ENCODE measurements at places on chromosomes 3 and 15.

- DNase-seq: no peak
These were observed 21.0 kb downstream of the ZNF385D start for GRCh38 chr3:21729888-21730459.

- no peak for DNase-seq
These were observed 564.6 kb downstream of the MFSD1 start for GRCh38 chr3:159366476-159366875.

DNA sequence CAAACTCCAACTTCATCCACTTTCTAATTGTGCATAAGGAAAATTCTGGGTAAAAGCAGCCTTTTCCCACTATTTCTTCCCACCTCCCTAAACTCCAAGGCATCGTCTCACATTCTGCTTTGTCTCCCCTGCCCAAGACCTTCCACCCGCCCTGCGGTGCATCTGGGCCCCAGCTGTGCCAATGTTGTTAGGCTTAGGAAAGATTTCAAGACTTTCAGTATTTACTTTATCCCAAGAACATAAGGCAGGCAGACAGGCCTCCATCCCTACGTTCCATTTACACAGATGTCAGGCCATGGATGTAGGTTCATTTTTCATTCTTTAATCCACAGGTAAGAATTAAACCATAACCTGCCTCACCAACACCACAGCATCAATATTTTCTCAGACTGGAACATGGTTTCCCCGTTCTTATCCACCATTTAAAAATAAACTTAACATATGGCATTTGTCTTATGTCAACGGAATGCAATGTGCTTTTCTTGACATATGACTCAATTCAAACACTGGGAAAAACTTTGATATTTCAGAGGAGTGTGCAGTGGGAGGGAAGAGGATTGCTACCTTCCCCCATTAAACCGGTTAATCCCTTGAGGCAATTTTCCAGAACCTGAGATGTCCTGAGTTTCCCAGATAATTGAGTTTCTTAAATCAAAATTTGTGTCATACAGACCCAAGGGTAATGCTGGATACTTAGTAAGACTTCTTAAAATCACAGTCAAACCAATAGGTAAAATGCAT is 238.0 kb upstream of the LRIG1 start:
- no peak for DNase-seq

DNA sequence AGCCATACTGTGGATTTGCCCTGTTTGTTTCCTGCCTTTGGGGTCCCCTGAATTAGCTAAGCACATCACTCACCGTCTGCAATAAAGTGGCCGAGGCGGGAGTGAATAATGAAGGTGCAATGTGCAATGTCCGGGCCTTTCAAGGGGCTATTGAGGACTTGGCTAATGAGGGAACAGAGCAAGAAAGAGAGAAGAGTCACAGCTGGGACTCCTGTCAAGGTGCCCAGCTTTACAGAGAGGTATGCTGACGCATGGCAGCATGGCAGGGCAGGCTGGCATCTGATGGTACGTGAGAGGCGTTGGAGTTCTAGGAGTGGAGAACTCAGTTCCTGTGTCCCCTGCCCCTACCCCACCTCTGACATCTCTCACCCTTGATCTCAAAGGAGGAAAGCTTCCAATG is 13.8 kb upstream of the ATP2B2 start:
- no peak for DNase-seq

- no peak for DNase-seq
These were observed 27.0 kb downstream of the PLS1 start for GRCh38 chr3:142623194-142623593.

DNA sequence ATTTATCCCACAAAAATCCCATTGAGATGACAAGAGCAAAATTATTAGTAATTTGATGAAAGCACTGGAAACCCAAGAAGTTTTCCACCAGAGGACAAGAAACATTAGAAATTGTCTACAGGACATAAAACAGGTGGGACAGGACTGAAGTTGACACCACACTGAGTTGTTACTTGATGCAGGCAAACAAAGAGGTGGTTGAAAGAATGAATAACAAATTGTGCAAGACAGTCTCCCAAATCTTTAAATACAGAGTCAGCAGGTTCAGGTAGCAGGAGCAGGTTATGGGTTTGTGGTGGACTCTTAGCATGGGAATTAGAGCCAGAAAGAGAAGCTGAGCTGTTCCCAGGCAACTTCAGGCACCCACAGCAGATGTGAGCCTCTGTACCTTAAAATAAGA is 30.3 kb upstream of the ARRDC4 start:
- no peak for DNase-seq

DNA sequence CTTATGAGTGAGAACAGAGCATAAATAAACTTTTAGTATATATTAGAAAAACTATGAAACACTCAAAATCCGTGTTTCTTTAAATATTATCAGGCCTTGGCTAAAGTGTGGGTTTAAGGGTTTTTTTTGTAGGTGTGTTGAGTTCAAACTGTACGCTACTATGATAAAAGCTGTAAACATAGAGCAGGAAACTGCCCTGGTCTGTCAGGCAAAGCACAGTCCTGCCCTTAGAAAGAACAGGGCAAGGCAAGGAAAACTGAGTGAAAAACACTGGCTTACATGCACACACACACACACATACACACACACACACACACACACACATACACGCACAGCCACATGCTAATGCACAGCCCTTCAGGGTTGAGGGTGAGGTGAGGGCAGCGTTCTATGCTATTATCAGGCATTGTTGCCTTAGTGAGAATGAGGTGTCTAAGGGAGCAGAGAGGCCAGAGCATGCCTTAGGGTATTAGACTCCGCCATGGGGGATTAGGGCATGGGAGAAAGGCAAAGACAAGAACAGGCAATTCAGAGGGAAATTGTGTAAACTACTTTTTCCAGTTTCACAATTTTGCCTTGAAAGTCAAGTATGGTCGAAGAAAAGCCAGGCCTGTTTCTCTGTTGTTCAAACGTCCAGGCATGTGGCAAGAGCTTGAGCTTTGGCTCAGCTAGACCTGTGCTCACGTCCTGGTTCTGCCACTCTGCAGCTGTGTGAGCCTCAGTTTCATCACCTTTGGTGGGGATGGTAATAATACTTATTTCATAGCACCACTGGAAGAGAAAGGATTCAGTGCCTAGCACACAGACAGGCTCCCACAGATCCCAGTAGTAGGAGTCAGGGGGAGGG is 36.3 kb upstream of the TPM1 start:
- DNase-seq: no peak

GRCh38 chr3:157129803-157130466 is 30.0 kb downstream of the CCNL1 start:
- no peak for DNase-seq

DNA sequence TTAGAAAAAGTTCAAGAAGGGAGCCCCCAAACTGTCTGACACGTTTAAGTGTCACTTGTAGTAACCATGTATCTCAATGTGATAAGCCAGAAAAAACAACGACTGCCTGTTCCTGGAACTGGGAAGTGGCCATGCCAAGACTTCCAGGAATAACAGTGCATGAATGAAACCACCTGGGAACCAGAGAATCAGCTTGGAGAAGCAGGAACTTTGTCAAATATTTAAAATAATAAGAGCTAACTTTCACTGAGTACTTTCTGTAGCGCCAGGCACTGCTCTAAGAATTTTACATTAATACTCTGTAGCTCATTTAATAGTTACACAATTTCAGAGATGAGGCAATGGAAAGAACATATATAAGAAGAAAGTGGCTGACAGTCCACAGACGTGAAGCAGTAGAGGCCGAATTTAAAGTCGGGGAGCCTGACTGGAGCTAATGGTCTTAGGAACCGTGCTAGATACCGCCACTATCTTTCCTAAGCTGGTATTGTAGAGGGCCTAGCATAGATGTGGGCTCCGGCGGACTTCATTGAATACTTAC is 876 bp downstream of the PLSCR1 start:
- no peak for DNase-seq

DNA sequence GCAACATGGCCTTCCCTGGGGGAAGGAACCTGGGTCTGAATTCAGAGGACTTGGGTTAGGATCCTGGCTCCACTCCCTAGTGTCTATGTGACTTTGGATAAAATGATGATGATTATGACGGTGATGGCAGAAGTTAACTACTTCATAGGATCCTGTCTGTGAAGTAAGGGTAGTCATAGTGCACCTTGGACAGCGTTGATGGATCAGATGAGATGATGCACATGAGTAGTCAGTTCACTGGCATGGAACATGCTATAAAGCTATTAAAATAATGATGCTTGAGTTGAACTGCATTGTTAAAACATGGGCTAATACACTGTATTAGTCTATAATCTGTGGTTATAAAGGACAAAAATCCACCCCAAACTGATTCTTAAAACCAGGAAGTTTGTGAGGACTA is 62.0 kb downstream of the EEFSEC start:
- DNase-seq: no peak

DNA sequence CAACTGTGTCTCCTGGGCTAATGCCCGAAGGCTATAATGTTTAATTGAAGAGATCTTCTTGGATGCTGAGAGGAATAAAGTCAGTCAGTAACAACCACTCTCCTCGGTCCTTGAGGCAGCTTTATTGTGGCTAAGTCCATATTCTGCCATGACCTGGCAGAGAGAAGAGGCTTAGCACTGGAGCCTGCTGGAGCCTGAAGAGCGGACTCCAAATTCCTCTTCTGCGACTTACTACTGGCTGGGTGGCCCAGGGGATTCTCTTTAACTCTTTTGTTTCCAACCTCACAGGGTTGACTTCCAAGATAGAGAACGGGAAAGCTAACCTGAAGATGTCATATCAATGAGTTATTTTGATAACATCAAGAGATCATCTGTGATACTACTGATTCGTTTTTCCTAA is 71.1 kb downstream of the MYO1E start:
- DNase-seq: no peak

GRCh38 chr3:177351757-177352158 is 154.5 kb upstream of the TBL1XR1 start:
- DNase-seq: no peak

DNA sequence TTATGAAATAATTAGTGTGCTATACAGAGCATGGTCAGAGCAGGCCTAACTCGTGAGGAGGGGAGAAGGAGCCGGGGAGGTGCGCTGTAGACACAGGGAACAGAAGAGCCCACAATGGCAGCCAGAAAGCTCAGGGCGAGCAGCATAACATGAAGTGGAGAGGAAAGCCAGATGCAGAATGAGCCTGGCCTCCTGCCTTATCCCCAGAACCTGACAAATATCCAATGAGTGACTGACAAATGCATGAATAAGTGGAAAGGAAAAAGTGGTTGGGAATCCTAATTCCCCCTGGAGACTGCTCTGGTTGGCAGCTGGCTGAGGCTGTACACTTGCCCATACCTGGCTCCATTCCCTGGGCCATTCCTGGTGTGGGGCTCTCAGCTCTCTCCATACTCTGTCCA is 9.2 kb upstream of the MST1R start:
- no peak for DNase-seq

- DNase-seq: no peak
These were observed 40.5 kb downstream of the CCNL1 start for GRCh38 chr3:157119369-157119951.

GRCh38 chr3:110628650-110629301 is 442.8 kb upstream of the NECTIN3 start:
- DNase-seq: no peak

DNA sequence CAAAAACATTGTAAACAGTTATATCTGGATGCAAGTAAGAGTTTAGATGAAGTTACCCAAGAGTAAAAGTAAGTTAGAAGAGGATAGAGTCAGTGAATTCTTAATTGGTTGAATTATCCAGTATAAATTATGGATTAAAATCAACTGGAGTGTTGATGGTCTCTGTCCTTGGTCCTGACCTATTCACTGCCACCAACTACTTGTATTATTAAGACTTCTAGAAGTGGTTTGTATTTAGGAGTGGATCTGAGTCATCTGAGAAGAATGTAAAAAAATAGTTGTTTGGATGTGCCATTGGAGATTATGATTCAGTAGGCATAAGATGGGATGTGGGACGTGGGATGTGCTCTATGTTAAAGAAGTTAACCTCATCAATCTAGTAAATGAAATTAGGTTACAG is 86.4 kb downstream of the SYNPR start:
- peak; percentile 11 for DNase-seq
